Sciatic nerve (tissue), 2 donors: ENCODE measurements at places on chromosomes 13 and 19. TPM values are rescaled to one million over a fixed set of nuclear protein-coding genes. Genes with fewer than 3 reads are reported as not detected.

- DNase-seq: no peak
Measured at GRCh38 chr19:50341091-50341564, 12.0 kb upstream of the KCNC3 start.

DNA sequence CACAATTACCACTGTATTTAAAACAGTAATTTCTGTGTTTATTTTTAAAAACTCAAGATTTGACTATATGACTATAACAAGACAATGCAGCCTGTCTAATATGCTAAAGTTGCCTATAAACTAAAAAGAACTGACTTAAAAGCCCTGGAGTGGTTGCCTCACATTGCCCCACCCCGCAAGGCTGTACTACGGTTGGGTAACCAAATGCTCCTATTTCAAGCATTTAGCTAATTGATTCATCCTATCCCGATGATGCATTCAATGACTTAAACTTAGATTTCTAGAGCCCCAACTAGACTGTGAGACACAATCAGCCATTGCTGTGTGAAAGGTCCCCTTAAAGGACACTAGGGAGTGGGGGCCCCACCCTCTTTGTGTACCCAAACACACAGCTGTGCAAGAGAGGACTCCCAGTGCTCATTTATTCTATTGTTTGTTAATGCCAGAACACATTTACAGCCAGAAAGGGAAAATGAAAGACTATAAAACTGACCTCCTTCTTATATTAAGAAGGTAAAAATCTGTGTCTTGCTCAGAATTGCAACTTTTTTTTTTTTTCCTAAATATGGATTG, 66.9 kb downstream of the MIPEP start:
- no peak for DNase-seq

DNA sequence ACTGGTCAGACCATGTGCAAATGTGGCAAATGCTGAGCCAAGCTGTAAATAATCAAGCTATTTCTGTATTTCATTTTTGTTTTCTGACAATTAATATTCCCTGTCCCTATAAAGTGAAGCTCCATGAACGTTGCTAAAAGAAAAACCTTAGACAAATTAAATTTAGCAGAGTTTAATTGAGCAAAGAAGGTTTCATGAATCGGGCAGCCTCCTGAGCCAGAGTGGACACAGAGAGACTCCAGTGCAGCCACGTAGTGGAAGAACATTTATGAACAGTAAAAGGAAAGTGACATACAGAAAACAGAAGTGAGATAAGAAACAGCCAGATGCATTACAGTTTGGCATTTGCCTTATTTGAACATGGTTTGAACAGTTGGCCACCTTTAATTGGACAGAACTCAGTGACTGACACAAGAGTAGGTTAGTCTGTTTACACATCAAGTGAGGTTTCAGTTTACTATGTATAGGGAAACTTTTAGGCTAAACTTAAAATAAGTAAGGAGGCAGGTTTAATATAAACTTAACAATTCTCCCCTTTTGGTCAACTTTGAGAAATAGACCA, 69.7 kb downstream of the UFM1 start:
- DNase-seq: no peak

- DNase-seq: no peak
Measured at GRCh38 chr13:32115066-32115465, 83.5 kb downstream of the FRY start.

DNA sequence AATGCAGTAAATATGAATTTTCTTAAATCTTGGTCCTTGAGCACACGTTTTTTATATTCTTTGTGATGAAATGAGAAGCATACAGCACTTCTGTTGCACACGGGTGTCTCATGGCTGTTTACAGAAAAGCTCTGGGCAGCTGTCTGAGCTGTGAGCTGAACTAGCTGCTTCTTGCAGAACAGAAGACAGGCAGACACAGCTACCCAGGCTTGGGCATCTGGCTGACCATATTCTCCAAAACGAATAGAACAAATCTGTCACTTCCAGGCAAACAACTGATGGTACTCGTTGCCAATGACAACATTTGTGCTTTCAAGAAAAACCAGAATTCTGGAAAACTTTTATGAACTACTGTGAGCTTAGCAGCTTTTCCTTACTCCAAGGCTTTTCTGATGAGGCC, 16.2 kb downstream of the PCID2 start:
- DNase-seq: no peak

- DNase-seq: no peak
Measured at GRCh38 chr13:51629491-51630287, 45.4 kb downstream of the WDFY2 start.

DNA sequence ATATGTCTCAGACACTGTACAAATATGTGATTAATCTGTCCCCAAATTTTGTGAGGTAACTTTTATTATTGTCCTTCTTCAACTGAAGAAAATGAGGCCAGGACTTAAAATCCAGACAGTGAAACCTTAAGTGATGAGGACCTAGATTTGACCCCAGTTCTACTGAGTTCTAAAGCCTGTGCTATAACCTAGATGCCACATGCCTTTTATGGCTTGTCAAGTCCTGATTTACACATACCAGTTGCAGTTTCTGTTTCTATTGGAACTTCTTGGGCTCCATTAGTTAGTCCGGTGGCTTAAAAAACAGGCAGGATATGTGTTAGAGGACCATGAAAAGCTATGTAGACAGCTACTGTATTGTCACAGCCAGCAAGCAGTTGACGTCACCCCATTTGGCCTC, 436.5 kb upstream of the KLHL1 start:
- no peak for DNase-seq

The CEACAM7 gene
- not detected for total RNA-seq

The TMEM145 gene
- not detected for total RNA-seq

The PCP2 gene
- not detected for total RNA-seq

The KLK8 gene
- 1.8 TPM for total RNA-seq
